Stimulated activated CD8-positive, alpha-beta memory T cell treated with anti-CD3 and anti-CD28 coated beads, Interleukin-2, amount 100 ng/mL, for 48 hours (primary cell): ENCODE measurements at places on chromosomes 16 and 17.

DNA sequence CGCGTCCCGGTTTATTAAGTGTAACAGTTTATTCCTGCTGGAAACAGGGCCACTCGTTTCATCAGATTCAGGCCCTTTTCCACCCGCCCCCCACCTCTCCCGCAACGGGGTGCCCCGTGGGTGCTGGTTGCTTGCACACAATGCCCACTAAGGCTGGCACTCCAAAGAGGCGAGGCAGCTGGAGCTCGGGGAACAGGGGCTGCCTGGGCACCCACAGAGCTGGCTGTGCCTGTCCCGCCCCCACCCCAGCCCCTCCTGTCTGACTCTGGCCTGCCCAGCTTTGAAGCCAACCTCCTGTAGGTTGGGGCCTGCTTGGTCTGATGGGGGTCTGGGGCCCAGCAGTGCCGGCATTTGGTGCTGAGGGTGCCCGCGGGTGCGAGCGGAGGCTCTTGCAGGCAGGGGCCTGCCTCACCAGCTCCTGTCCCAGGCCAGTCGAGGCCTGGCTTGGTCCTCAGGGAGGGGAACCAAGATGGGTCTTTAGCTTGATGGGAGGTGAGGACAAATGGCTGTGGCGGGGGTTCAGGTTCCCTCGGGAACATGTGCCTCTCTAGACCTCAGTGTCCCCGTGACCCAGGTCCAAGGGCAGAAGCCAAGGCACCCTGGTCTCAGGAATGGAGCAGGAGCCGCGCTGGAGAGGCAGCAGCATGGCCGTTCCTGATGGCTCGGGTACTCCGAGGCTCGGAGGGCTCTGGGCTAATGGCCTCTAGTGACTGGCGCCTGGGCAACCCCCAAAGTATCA, 20.1 kb downstream of the MYBBP1A start:
- no peak for DNase-seq

- DNase-seq = no peak
These were observed 44.2 kb downstream of the USP22 start for GRCh38 chr17:20998571-20999043.

DNA sequence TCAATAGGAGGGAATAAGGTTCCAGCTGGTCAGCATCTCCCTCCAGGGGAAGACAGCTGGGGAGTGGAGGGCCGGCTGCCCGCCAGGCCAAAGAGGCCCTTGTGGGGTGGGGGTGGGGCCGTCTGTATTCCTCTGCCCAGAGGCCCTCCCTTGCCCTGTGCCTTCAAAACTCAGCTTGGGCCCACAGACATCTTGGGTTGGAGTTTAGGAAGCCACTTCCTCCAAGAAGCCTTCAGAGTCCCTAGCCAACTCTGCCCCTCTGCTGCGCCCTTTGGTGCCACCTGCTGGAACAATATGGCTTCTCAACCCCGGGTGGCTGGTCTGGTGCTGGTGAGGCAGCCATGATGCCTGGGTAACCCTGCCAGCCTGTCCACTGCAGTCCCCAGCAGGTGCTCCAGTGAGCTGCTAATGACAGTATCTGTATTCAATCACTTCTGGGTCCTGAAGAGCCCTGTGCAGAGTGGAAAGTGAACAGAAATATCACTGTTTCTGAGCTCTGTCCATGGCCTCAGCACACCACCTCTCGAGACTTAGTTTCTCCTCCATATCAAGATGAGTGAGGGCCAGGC, 16.7 kb downstream of the HSD11B2 start:
- peak; percentile 71 for DNase-seq

GRCh38 chr17:75142236-75142971, 10.9 kb upstream of the NT5C start:
- DNase-seq = no peak

- DNase-seq = no peak
These were observed 2227.7 kb downstream of the TP53TG3F start for GRCh38 chr16:35687071-35687470.

DNA sequence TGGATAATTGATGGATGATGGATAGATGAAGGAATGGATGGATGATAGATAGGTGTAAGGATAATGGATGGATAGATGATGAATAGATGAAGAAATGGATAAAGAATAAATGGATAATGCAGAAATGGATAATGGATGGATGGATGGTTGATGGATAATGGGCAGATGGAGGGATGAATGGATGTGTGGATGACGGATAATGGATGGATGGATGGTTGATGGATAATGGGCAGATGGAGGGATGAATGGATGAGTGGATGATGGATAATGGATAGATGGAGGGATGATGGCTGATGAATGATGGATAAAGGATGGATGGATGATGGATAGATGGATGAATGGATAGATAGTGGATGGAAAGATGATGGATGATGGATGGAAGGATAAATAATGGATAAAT, 239.2 kb downstream of the KATNIP start:
- DNase-seq = no peak

GRCh38 chr16:52033992-52034391, 513.0 kb downstream of the TOX3 start:
- DNase-seq = no peak

DNA sequence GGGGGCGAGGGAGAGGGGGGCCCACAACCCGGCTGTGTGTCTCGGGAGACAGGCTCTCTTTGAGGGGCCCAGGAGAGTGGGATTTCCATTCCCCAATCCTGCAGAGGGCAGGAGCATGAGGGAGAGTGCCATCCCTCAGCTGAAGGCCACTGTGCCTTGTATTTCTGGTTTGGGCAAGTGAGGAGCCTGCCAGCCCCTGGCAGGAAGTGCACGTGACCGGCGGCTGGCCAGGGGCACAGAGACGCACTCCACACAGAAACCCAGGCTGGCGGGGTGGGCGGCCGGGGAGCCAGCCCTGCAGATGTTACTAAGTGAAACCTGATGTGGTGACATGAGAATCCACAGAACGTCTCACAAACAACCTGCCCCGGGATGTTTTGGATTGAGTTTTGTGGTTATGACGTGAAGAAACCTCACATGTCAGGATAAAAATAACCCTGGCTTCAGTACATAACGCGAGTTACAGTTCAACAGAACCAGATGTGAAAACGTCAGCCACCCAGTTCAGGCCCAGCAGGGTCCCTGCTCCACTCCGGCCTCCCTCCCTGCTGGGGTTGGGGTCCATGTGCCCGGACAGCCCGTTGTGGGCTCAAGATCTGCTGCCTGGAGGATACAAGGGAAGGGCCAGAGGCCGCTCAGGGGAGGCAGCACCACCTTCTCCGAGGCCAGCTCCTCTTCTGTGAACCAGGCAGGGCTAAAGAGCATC, 51.7 kb upstream of the MTSS2 start:
- peak; percentile 75 for DNase-seq

- no peak for DNase-seq
These were observed 50.4 kb upstream of the HS3ST2 start for GRCh38 chr16:22763437-22764080.

DNA sequence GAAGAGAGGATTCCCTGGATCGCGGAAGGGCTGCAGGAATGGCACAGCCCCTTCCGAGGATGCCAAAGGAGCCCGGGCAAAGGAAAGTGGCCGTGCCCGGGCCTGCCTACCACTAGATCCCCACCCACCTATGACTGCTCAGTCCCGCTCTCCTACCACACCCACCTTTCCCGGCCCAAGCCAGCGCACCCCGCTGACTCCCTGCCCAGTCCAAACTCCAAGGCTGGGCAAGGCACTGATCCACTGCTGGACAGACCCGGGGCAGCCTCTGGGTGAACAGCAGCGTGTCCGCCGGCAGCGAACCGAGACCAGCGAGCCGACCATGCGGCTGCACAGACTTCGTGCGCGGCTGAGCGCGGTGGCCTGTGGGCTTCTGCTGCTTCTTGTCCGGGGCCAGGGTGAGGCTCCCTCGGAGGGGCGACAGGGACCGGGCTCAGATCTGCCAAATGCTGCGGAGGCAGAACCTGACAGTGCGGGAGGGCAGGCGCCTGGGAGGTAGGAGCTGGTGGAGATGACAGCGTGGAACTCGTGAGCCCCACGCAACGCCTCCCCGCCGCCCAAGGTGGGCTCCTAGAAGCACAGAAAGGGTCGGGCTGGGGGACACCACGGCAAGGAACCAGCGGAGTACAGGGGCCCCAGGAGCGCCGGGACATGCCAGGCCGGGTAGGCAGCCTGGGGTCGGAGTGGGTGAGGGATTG, at the start of gene CES2:
Gene CES2 (plus strand): TSS at position 203 of the 698 bp plus-strand sequence. CDS start 120 bp downstream, at position 323.
- DNase-seq = no peak

DNA sequence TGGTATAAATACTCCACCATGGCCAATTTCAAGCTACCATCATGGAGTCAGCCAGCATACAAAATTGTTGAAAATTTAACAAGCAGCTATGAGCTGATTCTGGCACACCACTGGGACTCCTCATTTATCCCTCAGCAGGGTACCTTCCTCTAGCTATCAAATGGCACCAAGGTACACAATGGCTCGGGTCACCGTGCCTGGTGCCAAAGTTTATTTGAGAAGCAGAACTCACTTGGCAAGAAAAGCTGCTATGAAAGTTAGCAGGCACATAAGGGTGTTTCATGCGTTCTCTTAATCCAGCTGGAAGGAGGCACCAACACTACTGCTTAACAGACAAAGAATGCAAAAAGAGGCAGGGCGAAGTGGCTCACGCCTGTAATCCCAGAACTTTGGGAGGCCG, 51.6 kb downstream of the IKZF3 start:
- no peak for DNase-seq

DNA sequence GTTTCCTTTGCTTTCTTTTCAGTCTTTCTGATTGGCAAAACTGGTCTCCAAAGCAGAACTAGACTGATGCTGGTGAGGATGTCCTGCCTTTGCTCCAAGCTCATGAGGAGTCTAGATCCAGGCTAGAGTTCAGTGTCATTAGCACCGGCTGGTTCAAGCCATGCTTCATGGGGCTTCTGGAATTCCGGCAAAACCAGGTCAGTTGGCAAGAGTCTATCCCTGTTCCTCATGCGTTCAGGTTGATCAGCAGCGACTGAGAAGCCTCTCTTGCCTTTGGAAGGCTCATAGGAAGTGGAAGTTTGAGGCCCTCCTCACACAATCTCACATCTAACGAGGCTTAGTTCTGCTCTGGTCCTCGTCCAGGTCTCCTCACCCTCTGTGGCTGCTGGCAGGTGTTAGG, 194.3 kb downstream of the HS3ST3A1 start:
- DNase-seq = no peak

GRCh38 chr16:66846266-66846665, 2.1 kb downstream of the CA7 start:
- no peak for DNase-seq

DNA sequence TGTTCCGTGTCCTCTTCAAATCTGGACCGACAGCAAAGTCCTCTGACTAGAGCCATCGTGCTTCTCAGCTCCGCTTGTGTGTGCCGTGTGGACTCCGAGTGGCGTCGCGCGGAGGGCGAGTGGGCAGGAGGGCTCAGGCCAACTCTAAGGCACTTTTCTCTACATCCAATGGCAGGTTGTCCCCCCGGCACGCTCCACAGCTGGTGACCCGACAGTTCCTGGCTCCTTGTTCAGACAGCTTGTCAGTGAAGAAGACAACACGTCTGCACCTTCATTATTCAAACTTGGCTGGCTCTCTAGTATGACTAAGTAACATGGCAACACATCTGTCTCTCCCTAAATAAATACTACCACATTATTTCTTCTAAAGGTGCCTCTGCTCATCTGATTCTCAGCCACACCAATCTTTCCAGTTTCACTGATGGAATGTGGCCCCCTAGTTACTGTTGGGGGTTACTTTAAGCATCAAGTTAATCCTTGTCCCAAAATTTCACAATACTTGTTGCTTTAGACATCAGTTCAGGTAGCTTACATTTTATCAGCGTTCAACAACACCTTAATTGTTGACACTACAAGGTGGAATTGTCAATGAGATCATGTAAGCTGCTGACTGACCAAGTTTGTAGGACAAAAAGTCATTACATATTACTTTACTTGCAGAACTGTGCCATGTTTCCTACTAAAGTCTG, 15.4 kb downstream of the COG1 start:
- DNase-seq = no peak

DNA sequence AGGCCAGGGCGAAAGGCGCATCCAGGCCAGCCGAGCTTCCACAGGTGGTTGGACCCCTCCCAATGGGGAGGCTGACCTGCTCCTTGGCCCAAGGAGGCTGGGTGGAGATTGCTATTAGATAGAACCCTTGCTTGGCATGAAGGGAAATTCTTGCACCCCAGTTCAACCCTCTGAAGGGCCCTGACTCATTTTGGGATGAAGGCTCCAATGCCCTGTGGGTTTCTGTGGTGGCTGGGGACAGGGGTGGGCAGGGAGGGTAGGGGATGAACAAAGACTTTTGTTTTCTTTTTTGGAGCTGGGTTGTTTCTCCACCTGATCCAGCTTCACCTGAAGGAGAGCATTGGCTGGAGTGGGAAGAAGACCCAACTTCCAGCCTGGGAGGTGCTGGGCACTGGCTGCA, 16.7 kb upstream of the TBX21 start:
- DNase-seq = no peak

DNA sequence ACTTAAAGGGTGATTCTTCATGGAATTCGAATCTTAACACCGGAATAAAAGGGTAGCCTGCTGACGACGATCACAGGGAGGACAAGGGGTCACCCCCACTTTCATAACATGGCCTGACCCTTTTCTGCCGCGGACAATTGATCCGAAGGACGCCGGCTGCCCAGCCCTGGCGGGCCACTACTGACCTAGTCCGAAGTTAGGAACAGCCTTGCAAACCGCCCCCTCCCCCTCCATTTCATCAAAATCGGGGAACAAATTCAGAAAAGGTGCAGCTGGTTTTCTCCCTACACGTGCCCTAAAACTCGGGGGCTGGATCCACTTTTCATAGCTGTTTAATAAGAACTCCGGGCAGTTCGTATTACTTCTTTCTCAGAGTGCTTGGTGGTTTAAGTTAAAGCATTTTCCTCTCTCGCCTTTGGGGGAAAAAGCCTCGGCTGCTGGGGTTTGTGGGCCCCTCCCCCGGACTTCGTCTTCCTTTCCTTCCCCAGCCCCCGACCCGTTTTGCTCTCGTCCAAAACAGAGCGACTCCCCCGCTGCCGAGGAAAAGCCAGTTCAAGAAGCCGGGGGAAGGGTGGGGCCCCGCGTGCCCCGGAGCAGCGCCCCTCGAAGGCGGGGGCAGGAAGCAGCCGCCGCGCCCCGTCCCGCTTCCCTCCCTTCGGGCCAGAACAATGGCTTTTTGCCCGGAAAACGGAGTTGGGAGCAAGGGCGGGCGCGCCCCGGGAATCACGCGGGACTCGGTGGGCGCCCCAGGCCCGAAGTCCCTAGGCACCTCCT, 641 bp upstream of the CBX2 start:
- no peak for DNase-seq

- DNase-seq = no peak
These were observed 7.3 kb downstream of the ARHGAP27 start for GRCh38 chr17:45425125-45425983.

- no peak for DNase-seq
These were observed 24.1 kb downstream of the ALOX15B start for GRCh38 chr17:8062807-8063483.

GRCh38 chr16:17970816-17971331, 365.7 kb downstream of the NPIPA8 start:
- no peak for DNase-seq

DNA sequence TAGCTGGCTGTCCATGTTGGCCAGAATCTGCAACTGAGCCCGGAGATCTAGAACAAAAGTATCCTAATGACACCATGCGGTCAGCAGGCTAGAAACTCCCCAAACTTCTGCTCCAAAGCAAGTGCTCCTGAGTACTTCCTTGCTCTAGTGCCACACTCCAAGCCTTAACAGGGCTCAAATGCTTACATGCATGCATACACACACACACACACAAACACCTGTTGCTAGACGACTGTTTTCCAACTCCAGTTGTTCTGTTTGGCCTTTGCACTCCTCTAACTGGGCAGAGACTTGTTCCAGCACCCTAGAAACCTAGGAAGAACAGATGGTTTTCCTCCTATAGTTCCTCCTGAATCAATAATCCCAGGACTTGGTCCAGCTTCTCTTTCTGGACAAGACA, 7.7 kb upstream of the ALDOC start:
- no peak for DNase-seq

GRCh38 chr17:19537111-19537510, 3.5 kb downstream of the SLC47A1 start:
- DNase-seq = no peak

GRCh38 chr17:39095309-39095686, 56.1 kb downstream of the PLXDC1 start:
- no peak for DNase-seq
